Lower lobe of right lung (tissue), 2 donors: ENCODE measurements at places on chromosomes 3 and 15.

- DNase-seq: no peak
Observed at GRCh38 chr15:70376031-70376928, 278.6 kb upstream of the TLE3 start.

GRCh38 chr3:183822631-183823030, 2.7 kb downstream of the MAP6D1 start:
- DNase-seq: no peak

DNA sequence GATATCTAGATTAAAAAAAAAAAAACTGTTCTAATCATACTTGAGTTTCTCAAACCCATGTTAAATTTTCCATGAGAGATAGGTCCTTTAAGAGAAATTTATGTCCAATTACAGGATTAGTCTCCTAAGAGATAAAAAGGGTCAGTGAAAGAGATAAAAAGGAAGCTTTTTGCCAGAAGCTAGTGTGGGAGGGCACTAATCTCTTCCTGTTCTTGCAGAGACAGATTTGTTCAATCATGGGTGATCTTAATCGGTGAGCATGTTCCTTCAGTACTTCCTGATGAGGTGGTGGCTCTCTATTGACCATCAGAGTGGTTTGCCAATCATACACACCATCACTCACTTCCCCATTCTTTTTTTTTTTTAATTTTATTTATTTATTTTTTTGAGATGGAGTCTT, 16.9 kb upstream of the LPP start:
- DNase-seq: no peak

- no peak for DNase-seq
Observed at GRCh38 chr3:18143258-18143780, 281.8 kb downstream of the SATB1 start.

GRCh38 chr15:96544162-96544756, 213.8 kb downstream of the NR2F2 start:
- DNase-seq: no peak

- no peak for DNase-seq
Observed at GRCh38 chr3:141255846-141256261, 24.2 kb downstream of the PXYLP1 start.

- no peak for DNase-seq
Observed at GRCh38 chr15:50061503-50061902, 57.5 kb downstream of the ATP8B4 start.

GRCh38 chr15:61205346-61205921, 23.7 kb downstream of the RORA start:
- no peak for DNase-seq

DNA sequence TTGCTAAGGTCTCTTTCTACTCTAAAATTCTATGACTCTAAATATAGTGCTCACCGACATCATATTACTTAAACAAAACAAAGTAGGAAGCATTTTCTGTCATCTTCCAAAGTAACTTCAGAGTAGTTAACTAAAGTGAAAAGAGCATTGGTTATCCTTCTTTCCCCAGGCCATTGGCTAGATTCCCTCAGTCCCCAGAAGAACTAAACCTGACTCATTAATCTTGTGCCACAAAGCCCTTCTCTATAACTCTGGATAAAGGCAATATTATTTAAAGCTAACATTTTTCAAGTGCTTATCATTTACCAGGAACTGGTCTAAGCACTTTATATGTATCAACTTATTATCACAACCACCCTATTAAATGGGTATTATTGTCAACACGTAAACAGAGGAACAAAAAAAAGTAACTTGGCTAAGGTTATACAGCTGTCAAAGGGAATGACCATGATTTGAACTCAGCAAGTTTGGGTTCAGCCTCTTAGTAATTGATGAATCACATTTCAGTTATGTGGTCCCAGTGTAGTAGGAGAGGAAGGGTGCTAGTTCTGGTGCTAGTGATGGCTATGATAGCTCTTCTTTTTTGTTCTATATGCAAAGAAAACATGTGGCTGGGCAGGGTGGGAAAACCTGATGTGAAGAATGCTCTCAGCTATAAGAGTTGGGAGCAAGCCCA, 304.9 kb downstream of the FGF12 start:
- DNase-seq: no peak

DNA sequence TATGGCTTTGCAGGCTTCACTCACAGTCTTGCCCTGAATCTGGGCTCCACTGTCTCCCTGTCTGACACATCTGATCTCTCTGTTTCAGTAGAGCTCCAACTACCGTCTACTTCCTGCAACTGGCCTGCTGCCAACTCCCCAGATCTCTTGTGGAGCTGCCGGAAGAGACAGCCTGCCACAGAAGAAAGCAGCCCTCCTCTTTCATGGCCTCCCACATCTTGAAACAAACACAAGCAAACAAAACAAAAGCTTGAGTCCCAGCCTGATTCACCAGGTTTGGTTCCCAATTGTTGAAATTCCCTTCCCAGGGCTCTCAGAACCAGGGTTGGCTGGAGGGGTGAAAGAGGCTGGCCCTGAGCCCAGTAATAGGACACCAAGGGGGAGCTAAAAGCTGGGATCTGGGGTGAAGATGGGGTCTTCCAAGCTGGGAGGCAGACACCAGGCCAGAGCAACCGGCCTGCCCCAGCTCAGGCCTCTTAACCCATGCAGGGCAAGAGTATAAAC, 55.3 kb upstream of the CA12 start:
- peak; percentile 82 for DNase-seq

- no peak for DNase-seq
Observed at GRCh38 chr3:109137761-109138160, 1.2 kb downstream of the C3orf85 start.

DNA sequence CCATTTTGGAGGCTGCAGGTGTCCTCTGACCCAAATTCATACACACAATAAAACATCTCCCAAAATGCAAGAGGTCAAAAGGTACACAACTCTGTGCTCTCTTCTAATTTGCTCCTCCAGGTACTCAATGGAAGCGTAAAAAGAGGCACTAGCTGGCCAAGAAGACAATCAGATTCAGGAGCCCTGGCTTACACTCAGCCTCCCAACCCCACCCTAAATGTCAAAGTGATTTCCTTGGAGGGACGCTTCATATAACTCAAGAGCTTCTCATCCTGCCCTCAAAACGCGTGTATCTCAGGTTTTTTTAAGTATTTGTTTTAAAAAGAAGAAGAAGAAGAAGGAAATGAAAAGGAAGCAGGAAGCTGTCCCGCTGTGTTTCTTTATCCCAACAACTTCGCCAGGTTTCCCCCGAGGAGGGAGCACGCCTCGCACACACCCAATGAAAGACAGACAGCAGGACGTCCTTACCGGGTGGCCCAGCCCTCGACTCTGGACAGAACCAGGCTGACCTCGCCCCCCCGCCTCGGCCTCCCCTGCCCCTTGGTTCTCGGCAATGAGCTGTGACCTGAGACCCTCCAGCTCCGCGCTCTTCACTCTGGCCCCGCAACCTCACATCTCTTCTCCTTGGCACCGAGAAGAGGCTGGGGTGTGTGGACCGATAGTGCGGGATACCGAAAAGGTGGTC, 620.7 kb upstream of the ZNF385D start:
- DNase-seq: peak; percentile 37

DNA sequence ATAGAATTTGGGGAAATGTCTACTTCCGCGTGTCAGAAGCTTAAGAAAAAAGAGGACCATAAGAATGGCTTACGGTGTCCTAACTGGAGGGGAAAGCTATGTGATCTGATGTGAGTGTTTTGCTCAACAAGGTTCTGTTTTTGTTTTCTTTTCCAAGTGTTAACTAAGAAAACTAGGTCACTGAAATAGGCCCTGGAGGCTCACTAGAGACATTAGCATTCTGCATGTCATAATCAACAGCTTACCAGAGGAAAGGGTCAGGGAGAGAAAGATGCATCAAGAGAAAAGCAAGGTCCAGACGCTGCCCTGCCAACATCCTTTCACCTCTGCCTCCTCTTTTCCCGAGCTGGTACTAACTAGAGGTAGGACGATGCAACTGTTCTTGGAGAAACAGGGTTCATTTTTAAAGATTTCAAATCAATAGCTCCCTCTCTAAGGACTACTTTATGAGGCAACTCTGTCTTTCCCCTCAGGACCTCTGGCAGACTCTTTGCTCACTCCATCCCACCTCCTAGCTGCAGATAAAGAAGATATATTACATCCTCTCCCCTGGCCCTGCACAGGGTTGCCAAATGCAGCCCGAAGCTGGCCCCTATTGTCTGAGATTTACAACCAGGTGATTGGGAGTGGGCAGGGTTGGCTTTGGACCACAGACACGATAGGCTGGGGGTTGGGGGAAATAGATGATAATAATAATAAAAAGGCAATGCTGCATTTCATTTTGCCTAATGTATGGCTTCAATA, 209.9 kb upstream of the SLC2A2 start:
- DNase-seq: no peak

DNA sequence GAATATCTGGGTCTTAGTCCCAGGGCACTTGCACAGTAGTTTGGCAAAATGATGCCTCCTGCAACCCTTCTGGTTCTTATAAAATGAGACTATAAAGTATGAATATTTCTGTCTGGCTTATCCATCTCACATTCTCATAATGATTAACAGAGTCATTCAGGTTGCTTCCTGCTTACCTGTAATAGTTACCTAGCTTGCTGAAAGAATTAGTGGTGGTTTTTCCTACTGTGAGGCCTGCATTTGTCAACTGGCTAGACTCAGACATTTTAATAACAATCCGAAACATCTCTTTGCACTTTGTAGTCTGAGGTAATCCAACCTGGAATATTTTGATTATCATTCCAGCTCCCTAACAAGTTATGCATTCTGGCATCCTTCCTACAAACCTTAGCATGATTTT, 75.6 kb upstream of the POU1F1 start:
- DNase-seq: no peak

DNA sequence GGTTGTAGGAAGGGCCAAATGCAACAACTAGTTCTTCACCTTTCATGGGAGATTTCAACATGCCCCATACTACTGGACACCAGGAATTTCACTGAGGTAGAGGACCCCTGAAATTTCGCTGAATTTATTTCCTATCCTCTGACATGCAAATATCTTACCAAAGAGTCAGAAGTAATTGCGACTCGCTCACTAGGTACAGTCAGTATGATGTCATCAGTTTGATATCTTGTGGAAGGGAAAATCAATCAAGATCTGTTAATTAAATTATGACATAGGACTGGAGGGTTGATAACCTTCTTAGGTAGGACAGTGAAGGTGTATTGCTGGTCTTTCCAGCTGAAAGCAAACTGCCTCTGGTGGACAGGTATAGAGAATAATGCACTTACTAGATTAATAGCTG, 74.9 kb upstream of the TNIK start:
- no peak for DNase-seq

GRCh38 chr3:122938783-122939425, 88.7 kb downstream of the SEMA5B start:
- DNase-seq: peak; percentile 78

- no peak for DNase-seq
Observed at GRCh38 chr3:69290006-69290405, 95.9 kb downstream of the FRMD4B start.

- peak; percentile 45 for DNase-seq
Observed at GRCh38 chr3:3798631-3799113, 559 bp upstream of the LRRN1 start.
